ENCODE measurements at places on chromosomes 1 and 21.

- no peak for DNase-seq
Observed at GRCh38 chr1:194698908-194699318, 1512.5 kb upstream of the B3GALT2 start.

DNA sequence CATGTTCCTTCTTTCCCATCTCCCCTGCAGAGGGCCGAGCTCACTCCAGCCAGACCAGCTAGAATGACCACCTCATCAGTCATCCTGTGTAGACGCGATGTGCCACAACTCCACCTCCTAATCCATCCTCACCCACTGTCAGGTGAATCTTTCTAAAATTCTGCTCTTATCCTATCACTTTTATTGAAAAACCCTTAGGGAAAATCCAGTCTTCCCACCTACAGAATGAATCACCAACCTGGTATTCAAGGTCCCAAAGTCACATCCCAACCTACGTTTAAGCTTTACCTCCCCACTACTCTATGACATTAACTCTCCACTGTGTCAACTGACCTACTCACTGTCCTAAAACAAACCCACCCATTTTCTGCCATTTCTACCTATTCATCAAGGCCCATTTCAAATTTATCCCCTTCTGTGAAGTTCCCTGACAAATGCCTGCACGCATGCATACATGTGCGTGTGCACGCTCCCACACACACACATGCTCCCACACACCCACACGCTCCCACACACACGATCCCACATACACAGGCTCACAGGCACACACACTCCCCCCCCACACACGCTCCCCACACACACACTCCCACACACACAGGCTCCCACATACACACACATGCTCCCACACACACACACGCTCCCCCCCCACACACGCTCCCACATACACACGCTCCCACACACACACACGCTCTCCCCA, 27.7 kb downstream of the HSF2BP start:
- DNase-seq: no peak

DNA sequence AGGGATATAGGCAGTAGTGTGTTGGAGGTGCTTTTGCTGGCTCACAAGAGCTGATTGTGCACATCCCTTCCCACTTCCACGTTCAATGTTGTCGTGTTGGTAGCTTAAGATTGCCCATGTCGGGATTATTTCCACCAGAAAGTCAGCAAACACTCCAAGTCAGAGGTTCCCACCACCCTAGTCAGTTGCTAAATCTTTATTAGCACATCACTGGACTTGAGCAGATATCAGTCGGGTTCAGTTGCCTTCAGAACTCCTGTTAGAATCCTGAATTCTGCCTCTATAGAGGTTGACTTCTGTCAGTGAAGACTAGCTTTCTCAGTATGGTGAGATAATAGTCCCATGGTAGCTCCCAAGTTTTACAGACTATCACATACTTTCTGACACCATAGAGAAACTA, 10.5 kb downstream of the AGL start:
- DNase-seq: no peak

- no peak for DNase-seq
Observed at GRCh38 chr1:181033128-181033798, 520 bp upstream of the MR1 start.

- DNase-seq: no peak
Observed at GRCh38 chr1:89698624-89699023, 65.7 kb downstream of the LRRC8C start.

DNA sequence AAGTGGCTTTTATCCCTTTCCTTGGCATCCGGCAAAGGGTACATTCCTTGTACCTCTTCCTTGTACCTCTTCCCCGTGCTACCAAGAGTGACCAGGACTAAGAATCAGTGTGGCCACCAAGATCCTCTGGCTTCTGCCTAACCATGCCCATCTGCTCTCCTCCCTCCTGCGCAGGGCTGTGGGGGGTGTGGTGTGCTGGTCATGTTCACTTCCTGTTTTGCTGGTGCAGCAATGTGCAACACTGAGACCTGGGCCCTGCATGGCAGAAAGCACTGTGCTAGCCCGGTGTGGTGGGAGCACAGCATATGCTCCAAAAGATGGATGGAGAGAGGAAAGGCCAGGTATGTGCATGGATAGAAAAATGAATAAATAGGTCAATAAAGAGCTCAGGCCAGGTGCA, 33.3 kb upstream of the TENT5C start:
- no peak for DNase-seq

DNA sequence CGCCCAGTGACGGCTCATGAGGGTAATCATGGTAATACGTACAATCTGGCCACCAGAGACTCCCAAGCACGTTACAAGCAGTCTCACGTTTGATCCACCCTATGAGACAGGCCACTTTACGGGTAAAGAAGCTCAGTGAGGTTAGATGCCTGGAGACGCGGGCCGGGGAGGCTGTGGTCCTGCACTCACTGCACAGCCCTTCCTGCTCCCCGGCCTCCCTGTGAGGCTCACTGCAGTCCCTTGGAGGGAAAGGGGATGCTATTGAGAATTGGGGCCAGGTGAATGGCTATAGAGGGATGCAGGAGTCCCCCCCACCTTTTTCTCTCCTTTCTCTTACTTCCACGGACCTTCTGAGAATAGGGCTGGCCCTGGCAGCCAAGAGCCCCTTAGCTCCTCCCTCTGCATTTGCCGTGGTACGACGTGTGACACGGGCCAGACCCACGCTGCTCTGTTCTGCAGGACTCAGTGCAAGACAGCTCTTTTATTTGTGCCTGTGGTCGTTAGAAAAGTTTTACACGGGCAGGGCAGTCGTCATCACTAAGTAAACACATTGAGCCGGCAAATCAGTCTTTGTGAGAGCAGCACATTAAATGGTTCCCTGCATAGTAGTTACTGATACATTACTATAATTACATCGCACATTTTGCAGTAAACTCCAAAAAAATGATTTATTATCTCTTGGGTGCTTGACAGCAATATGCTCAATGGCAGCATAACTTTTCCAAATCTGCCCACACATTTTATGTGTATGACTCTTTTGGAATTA, 18.8 kb downstream of the KIF26B start:
- no peak for DNase-seq

- DNase-seq: no peak
Observed at GRCh38 chr1:77539519-77540142, 142.8 kb downstream of the ZZZ3 start.

DNA sequence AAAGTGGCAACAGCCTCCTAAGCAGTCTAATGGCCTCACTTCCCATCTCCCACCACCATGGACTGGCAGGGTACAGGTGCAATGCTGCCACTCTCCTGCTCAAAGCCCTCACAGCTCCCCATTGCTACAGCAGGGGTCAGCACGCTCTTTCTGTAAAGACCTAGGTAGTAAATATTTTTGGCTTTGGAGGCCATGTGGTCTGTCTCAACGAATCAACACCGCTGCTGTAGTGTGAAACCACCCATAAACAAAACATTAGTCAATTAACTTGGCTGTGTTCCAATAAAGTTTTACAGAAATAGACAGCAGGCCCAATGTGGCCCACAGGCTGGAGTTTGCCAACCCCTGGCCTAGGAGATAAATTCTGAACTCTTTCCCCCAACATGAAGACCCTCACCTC, 44.6 kb upstream of the TMEM125 start:
- no peak for DNase-seq

DNA sequence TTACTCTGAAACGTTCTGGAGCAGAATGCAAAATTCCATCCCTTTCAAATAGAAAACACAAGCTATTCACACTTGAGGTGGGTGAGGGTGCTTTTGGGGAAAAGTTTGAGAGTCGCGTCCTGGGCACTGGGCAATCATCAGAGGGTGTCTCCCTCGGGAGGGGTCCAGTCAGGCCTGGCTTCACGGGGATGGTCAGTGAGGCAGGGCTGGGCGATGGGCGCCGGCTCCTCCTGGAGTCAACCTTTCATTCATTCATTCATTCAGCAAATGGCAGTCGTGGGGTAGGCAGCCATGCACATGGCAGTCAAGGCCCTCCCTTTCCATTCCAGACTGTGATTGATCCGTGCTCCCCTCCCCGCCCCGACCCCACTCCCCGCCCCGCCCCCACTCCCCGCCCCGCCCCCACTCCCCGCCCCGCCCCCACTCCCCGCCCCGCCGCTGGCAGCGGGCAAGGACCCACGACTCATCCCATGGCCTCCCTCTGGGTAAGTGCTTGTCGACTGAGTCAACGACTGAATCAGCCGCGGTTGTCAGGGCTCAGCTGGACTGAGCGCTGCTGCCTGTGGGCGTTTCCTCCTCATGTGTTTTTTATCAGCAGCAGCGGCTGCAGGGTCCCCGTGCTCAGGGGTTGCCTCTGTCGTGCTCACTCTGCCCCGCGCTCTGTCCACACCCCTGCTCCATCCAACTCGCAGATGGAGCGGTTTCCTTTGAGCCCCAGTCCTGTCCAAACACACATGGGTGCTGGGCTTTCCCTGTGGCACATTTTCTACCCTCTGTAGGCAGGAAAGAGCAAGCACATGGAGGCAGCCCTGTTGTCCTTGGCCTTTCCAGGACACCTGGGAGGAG, 12.5 kb upstream of the SPSB1 start:
- no peak for DNase-seq

DNA sequence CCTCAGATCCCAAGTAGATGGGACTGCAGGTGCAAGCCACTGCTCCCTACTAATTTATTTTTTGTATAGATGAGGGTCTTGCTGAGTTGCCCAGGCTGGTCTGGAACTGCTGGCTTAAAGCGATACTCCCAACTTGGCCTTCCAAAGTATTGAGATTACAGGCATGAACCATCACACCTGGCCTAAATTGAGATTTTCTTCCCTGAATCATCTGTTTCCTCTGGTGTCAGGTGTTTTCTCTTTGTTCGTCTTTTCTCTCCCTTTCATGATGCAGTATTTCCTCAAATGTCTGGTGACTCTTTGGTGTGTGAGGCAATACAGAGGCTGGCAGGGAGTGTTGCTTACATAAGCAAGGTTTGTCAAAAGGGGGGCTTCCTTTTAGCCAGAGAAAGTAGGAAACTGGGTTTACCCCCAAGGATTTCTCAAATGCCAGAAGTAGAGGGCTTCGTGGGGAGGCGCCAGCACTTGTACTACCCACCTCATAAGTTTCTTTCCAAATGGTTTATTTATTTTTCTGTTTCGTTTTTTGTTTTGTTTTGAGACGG, 27.6 kb downstream of the CLDN14 start:
- no peak for DNase-seq

DNA sequence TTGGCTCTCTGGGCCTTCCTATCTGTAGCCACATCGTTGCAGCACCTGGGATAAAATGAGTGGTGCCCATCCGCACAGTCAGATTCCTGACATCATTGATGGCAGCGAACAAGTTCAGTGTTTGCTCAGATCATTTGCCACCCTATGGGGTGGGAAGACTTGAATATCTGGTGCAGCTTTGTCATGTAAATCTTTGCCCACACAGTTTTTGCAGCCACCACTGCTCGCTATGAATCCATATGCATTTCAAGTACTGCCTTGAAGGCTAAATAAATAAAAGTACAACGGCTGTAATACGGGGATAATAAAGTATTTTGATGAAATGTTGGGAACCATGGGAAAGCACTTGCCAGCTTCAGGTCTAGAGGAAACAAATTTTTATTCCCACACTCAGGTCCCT, 56.3 kb upstream of the COA6 start:
- DNase-seq: no peak

GRCh38 chr1:60622486-60622885, 459.9 kb upstream of the NFIA start:
- DNase-seq: no peak

GRCh38 chr1:19006000-19006399, 49.5 kb upstream of the IFFO2 start:
- DNase-seq: no peak

GRCh38 chr21:46065215-46065913, 32.5 kb upstream of the COL6A2 start:
- no peak for DNase-seq

GRCh38 chr1:204493145-204493983, 1.2 kb downstream of the PIK3C2B start:
- no peak for DNase-seq

DNA sequence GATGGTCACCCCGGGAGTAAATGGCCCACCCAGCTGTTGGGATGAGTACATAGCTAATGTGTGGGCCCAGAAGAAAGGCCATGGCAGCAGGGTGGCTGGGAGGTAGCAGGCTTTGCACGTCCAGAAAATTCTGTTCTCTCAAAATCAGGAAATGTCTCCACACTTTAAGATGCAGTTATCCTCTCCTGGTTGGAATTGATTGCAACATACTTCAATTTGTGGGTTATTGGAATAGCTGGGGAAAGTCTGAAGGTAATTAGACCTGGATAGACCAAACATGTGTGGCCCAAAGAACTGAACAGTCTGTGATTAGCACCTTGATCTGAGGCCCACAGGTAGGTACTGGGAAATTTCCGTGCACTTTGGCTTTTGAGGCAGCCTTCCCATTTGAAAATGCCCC, 30.2 kb downstream of the COA7 start:
- no peak for DNase-seq

- DNase-seq: no peak
Observed at GRCh38 chr1:223654083-223654482, 11.4 kb downstream of the CAPN8 start.

- DNase-seq: no peak
Observed at GRCh38 chr1:51535006-51535592, 16.0 kb upstream of the EPS15 start.

DNA sequence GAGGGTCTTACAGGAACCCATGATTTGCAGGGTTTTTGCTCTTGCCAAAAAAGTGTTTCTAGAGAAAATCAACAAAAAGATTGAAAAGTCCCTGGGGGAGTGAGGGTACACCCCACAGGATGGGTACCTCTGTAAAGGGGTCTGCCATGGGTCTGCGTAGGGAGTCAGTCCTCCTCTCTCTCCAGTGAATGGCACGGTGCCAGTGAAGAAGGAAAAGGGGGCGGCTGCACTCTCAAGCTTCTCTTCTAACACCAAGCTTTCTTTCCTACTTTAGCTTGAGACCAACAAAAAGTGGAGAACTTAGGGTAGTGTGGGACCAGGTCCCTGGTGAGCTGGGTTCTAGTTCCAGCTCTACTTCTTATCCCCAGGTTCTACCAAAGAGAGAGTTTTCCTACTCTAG, 87.4 kb downstream of the GLUL start:
- no peak for DNase-seq

- no peak for DNase-seq
Observed at GRCh38 chr1:36675106-36675505, 192.4 kb upstream of the CSF3R start.

GRCh38 chr1:151047591-151047924, at the start of gene C1orf56:
TSS of gene C1orf56 (plus strand) at chr1:151047751. CDS start at chr1:151047848, 97 bp downstream.
- DNase-seq: peak; percentile 37

DNA sequence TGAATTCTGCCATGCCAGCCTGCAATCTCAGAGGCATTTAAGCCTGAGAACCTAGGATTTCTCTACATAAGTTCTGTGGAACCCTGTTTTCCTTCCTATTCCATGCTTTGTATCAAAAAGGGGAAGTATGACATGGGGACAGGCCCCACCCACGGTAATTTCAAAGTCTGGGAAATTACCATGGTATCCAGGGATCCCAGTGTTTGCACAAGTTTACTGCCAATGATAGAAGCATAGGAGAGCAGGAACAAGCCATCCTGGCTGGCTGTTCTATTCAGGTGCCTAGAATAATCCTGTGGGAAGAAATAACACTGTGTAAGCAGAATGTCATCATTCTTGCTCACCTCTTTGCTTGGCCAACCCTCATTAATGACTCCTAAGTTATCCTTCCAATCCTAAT, 53.8 kb upstream of the ATP1B1 start:
- no peak for DNase-seq

GRCh38 chr21:42698733-42699132, 45.3 kb downstream of the PDE9A start:
- no peak for DNase-seq

GRCh38 chr1:220787069-220787619, 431 bp downstream of the MTARC1 start:
- DNase-seq: peak; percentile 19

GRCh38 chr1:20964540-20965484, 177.7 kb upstream of the HP1BP3 start:
- DNase-seq: peak; percentile 77
